ENCODE measurements at places on chromosomes 12 and 14.

GRCh38 chr12:131729254-131729955 lies 18.5 kb downstream of the SFSWAP start:
- DNase-seq: no peak
- H3K27ac ChIP-seq: no peak overlapping the region
- H3K27me3 ChIP-seq: no peaks in the 10 kb centered on the region
- no peaks in the 10 kb centered on the region for H3K4me1 ChIP-seq

DNA sequence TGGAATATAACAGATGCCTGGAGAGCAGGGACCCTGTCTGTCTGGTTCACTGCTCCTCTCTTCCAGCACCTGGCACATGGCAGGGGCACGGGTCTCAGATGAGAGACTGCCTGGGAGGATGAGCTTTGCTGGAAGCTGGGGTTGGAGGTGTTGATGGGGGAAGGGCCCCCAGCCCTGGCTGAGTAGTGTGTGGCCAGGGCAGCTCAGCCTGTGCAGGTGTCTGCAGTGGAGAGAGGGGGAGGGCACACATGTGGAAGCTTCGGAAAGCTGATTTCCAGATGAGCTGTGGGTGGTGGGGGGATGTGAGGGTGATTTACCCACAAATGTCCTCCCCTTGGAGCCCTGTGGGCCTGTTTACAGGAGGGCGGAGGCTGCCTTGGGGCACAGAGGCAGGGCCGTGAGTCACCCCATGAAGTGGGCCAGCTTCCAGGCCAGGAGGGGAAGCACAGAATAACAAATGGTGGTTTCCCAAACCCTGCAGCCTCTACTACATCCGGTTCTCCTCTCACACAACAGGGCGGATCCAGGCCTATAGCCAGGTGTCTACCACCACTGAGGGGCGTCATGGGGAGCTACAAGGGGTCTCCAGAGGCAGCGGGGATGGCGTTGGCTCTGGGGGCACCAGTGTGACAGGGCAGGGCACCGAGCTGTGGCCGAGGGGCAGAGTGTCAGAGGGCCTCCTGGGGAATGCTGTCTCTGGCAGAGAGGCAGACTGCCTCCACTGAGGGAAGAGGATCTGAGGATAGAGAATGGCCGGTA lies 11.0 kb downstream of the KRT7 start:
- H3K27ac ChIP-seq: no peak overlapping the region
- H3K36me3 ChIP-seq: no peaks in the 10 kb centered on the region
- H3K4me3 ChIP-seq: no peak overlapping the region
- no peaks in the 10 kb centered on the region for H3K27me3 ChIP-seq
- no peak for DNase-seq

GRCh38 chr12:108753976-108754375 lies 22.7 kb upstream of the CORO1C start:
- no peaks in the 10 kb centered on the region for H3K27me3 ChIP-seq
- no peak overlapping the region for H3K27ac ChIP-seq
- no peak for DNase-seq
- no peak overlapping the region for H3K4me3 ChIP-seq
- no peaks in the 10 kb centered on the region for H3K36me3 ChIP-seq

DNA sequence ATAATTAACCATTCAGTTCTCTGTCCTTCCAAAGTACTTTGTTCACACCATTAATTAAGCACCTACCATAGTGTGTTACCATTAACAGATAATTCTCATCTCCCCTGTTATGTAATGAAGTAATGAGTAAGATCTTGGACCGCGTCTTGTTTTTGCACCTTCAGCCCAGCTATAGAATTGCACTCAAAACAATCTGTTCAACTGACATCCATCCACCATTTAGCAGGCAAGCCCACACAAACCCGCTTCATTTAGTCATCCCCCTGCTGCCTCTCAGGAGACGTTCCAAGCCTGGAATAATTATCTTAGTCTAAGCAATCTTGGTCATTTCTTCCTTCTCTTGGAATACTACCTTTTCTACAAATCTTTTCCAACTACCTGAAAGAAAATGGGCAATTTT lies 74.4 kb downstream of the DUSP16 start:
- no peak overlapping the region for H3K27ac ChIP-seq
- H3K27me3 ChIP-seq: no peaks in the 10 kb centered on the region
- H3K36me3 ChIP-seq: no peaks in the 10 kb centered on the region
- H3K4me3 ChIP-seq: no peak overlapping the region

GRCh38 chr12:71517145-71517846 lies 77.7 kb downstream of the LGR5 start:
- no peaks in the 10 kb centered on the region for H3K36me3 ChIP-seq
- H3K27ac ChIP-seq: no peak overlapping the region
- H3K27me3 ChIP-seq: no peaks in the 10 kb centered on the region
- DNase-seq: no peak
- no peak overlapping the region for H3K4me3 ChIP-seq

DNA sequence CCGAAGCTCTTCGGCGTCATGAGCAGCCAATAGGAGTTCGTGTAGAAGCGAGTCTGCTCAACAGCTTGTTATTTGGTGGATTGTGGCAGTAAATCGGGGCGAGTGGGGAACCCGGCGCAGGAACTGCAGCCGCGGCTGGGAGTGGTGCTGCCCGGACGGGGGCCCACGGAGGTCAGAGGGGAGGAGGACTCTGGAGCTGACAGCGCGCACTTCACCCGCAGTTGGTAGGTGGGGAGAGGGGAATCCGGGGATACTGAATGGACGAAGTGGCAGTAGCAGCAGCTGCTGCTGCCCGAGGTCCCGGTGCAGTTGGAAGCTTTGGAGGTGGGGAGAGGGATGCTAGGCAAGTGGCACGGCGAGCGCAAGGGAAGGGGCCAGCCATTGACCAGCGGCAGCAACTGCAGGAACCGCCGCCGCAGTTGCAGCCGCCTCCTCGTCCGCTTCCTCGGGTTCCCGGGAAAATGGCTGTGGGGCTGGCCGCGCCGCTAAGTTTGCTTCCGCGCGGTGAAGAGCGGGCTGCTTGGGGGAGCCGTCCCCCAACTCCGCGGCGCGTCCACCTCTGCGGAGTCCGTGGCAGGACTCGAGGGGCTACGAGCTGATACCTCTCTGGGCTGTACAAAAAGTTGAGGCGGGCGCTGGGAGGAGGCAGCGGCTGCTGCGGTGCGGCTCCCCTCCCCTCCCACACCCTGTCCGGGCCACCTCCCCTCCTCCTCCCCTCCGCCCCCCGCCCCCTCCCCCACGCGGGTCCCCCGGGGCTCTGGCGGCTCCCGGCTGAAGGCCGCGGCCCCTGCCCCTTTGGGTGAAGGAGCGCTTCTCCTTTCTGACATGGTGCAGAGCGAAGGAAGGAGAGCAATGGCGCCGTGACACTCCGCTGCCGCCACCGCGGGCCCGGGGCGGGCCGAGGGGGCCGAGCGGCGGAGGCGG lies at the start of gene ARID4A:
TSS of gene ARID4A (plus strand) at position 79 of the 924 bp plus-strand sequence. CDS start 1,300 bp downstream, outside the sequence.
- peak within 1 kb of the TSS; percentile 98 for H3K27ac ChIP-seq
- H3K36me3 ChIP-seq: peaks cover 35% of the 10 kb centered on the region
- peaks cover 33% of the 10 kb centered on the region for H3K4me1 ChIP-seq
- H3K27me3 ChIP-seq: no peaks in the 10 kb centered on the region
- peak; percentile 72 for DNase-seq

- H3K36me3 ChIP-seq: no peaks in the 10 kb centered on the region
- H3K4me1 ChIP-seq: peaks cover 22% of the 10 kb centered on the region
- no peak overlapping the region for H3K4me3 ChIP-seq
- H3K27me3 ChIP-seq: no peaks in the 10 kb centered on the region
- H3K27ac ChIP-seq: peak overlapping the region; percentile 71
Measured at GRCh38 chr14:90760078-90760444, 56.2 kb downstream of the TTC7B start.

GRCh38 chr12:120013659-120014380 lies 24.8 kb downstream of the BICDL1 start:
- H3K27me3 ChIP-seq: no peaks in the 10 kb centered on the region
- no peak overlapping the region for H3K27ac ChIP-seq
- H3K4me3 ChIP-seq: no peak overlapping the region
- DNase-seq: peak; percentile 41
- peaks cover 15% of the 10 kb centered on the region for H3K4me1 ChIP-seq

GRCh38 chr14:91029456-91030217 lies 30.8 kb downstream of the RPS6KA5 start:
- no peaks in the 10 kb centered on the region for H3K27me3 ChIP-seq
- no peaks in the 10 kb centered on the region for H3K36me3 ChIP-seq
- no peak overlapping the region for H3K27ac ChIP-seq
- no peak for DNase-seq

DNA sequence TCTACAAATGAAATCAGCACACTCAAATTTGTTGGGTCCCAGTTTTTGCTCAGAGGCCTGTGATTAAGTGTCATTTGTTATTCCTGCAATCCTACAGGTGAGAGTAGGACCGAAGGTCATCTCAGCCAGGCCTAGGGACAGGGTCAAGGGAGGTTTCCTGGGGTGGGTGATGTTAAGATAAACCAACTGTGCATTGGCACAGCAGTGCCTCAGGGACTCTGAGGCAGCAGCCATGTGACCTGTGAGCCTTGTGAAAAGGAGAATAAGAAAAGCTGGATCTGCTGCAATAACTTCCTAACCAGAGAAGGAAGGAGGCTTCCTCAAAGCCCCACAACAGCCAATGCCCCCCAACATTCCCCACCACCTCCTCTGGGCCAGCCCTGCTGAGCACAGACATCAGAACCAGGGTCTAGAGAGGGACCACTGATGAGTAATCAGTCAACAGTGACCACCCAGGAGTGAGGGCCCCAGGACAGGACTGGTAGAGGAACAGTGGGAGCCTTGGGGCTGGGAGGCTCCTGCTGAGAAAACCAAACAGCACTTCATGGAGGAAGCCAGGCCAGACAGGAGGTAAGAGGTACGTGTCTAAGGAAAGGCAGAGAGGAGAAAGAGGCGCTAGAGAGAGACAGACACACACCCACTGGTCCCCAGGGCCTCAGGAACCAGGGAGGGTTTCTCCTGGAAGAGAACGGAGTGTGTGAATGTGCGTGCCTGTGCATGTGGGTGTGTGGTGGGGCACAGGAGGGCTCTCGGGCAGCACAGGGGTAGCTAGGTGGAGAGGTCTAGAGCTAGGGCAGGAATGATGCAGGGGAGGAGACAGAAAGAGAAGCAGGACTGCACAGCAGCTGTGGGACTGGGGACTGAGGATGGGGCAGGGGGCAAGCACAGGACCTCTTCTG lies 82.4 kb downstream of the ITPK1 start:
- peak overlapping the region; percentile 61 for H3K27ac ChIP-seq
- peak; percentile 32 for DNase-seq
- H3K4me3 ChIP-seq: no peak overlapping the region
- H3K27me3 ChIP-seq: no peaks in the 10 kb centered on the region

GRCh38 chr12:112185093-112185923 lies 59.9 kb downstream of the TRAFD1 start:
- no peaks in the 10 kb centered on the region for H3K27me3 ChIP-seq
- no peaks in the 10 kb centered on the region for H3K4me1 ChIP-seq
- DNase-seq: no peak
- no peak overlapping the region for H3K27ac ChIP-seq

- H3K4me3 ChIP-seq: no peak overlapping the region
- no peak for DNase-seq
- no peaks in the 10 kb centered on the region for H3K36me3 ChIP-seq
Measured at GRCh38 chr14:103398427-103399195, 13.4 kb downstream of the MARK3 start.

DNA sequence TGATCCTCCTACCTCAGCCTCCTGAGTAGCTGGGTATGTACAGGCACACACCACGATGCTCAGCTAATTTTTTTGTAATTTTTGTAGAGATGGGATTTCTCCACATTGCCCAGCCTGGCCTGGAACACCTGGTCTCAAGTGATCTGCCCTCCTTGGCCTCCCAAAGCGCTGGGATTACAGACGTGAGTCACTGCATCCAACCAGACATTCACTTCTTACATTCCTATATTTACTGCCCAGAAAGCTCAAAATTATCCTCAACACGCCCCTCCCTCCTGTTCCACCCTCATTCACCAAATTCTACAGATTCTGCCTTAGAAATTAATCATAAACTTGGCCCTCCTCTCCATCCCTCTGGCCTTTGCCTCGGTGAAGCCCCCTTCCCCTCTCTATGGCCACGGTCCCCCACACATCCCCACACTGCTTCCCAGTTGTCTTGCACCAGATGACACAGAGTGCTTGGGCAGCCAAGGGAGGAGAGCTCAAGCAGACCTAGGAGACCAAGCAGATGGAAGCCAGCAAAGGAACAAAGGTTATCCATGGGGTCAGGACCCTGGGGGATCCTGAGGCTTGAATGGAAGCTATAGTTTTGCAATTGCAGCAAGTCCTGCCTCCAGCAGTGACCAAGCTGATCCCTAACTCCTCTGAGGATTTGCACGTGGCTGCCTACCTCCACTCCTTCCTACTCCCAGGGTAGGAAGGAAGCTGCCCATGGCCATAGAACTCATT lies 213.2 kb upstream of the FOXN3 start:
- no peak overlapping the region for H3K4me3 ChIP-seq
- no peak overlapping the region for H3K27ac ChIP-seq
- peaks cover 10% of the 10 kb centered on the region for H3K4me1 ChIP-seq
- no peaks in the 10 kb centered on the region for H3K27me3 ChIP-seq
- no peaks in the 10 kb centered on the region for H3K36me3 ChIP-seq

DNA sequence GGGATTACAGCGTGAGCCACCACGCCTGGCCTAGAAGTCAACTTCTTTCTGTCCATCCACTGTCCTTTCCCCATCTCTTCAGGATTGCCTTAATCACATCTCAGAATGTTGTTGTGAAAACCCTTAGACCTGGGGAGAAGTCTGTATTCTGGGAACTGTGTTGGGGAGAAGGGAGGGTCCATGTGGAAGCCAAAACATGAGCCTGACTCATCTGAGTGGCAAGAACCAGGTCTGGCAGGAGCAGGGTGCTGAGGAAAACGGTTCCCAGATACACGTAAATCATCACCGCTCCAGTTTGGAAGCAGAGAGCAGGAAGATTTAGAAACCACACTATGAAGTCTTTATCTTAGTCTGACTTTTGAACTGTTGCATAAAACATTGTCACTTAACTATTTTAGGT lies 245.6 kb upstream of the RGS6 start:
- H3K4me3 ChIP-seq: no peak overlapping the region
- no peaks in the 10 kb centered on the region for H3K4me1 ChIP-seq
- H3K27me3 ChIP-seq: no peaks in the 10 kb centered on the region
- no peak overlapping the region for H3K27ac ChIP-seq
- H3K36me3 ChIP-seq: peaks cover 69% of the 10 kb centered on the region

GRCh38 chr12:91902860-91903683 lies 242.6 kb downstream of the BTG1 start:
- no peaks in the 10 kb centered on the region for H3K4me1 ChIP-seq
- no peak overlapping the region for H3K27ac ChIP-seq
- no peaks in the 10 kb centered on the region for H3K36me3 ChIP-seq
- no peak for DNase-seq
- H3K27me3 ChIP-seq: no peaks in the 10 kb centered on the region

DNA sequence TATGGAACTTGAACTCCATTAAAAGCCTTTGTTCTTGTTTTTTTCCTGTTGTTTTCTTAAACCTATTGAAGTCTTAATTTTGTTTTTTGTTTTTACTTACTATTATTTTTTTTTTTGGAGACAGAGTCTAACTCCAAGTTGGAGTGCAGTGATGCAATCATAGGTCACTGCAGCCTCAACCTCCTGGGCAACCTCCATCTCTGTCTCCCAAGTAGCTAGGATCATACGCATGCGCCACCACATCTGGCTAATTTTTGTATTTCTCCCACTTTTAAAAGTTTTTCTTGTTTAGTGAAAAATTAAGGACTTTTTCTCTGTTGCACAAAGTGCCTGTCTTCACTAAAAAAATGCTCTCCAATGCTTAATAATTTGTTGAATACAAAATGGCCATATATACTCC lies 76.2 kb downstream of the SCN8A start:
- no peaks in the 10 kb centered on the region for H3K27me3 ChIP-seq
- no peak overlapping the region for H3K27ac ChIP-seq
- H3K4me1 ChIP-seq: no peaks in the 10 kb centered on the region
- H3K4me3 ChIP-seq: no peak overlapping the region
